B cell (primary cell): ENCODE measurements at places on chromosomes 5 and 9. TPM values are rescaled to one million over a fixed set of nuclear protein-coding genes. Genes with fewer than 3 reads are reported as not detected.

- DNase-seq, result no peak
Observed at GRCh38 chr9:18429070-18429469, 44.9 kb upstream of the ADAMTSL1 start.

DNA sequence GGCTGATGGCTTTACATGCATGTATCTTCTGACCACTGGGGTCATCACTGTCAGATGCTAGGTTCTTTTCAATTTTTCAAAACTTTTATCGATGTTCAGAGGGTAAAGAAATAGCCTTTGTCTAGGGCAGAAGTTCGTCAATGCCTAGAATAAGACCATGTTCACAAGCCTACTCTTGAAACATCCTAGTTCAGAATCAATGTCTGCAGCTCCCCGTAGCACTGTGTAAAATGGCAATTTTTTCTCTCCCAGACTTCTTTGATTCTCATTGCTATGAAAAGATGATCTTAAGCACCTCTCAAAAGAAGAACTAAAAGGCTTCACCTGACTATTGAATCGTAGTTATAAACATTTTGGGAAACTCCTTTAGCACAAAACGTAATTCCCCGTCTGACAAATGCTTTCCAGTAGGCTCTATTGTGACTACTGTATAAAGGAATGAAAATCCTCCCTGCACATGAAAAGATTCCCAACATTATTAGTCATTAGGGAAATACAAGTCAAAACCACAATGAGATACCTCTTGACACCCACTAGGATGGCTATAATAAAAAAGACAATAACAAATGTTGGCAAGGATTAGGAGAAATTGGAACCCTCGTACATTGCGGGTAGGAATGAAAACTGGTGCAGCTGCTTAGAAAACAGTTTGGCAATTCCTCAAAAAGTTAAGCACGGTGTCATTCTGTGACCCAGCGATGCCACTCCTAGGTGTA lies 263.5 kb downstream of the ARHGAP26 start:
- DNase-seq, result no peak

DNA sequence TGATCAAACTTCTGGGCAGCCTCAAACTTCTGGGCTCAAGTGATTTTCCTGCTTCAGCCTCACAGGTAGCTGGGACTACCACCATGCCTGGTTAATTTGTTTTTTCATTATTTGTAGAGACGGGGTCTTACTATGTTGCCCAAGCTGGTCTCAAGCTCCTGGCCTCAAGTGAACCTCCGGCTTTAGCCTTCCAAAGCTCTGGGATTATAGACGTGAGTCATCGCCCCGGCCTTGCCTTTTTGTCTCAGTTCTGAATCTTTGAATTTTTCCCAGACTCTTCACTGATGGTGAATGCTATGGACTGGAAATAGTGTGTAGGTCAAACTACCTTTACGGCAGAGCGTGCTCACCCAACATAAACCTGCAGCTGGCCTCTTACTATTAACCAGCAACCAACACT lies 32.3 kb upstream of the EGFLAM start:
- DNase-seq, result no peak

DNA sequence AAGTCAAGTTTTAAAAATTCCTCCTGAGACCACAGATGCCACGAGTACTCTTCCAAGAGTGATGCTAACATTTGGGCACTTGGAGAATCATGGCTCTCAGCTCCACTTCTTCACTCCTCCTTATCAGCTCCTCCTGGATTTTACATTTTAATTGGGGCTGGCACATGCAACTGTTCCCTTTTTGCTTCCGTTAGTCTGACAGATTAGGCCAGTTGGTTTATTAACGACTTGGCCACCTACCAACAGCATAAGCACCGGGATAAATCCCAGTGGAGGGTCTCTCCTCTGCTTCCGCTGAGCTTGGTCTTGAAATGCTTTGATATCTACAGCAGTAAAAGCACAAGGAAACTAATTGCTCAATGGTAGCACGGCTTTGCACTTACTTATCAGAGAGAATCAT lies 134.6 kb upstream of the RASEF start:
- no peak for DNase-seq

DNA sequence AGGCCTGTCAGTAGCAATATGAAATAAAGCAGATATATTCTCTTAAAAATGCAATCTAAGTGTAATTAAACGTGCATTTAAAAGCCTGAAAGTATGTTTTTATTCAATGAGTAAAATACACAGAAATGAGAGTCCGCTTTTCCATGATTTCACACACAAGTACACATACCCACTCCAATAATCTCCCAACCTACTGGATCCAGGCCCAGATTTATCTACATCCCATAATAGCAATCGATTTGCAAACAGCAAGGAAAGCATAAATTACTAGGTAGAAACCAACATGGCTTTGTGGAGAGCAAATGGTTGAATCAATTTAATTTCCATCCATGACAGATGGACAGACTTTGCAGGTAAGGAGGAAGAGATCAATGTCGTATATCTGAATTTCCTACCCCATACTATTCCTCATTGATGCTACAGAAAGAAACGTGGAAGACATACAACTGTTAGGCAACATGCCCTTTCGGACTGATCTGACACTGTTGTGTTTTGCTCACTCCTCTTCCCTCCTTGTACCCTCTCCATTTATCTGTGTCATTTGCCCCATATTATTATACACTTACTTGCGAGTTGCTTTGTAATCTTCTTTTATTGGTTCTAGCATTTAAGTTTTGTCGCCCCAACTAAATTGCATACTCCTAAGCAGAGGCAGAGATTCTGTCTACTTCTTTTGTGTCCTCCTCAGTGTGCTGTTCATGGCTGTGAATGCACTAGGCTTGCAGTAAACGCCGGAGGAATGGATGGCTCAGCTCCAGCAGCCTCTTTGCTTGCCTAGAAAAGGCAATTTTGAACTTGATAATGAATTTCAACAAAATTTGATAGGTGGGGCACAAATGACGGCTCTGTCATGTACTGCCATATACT lies 133.6 kb downstream of the NFIB start:
- DNase-seq, result no peak

IRX2 gene
- total RNA-seq, result not detected in 2 replicates

ECSCR gene
- not detected in 2 replicates for total RNA-seq
